Effector memory CD4-positive, alpha-beta T cell (primary cell): ENCODE measurements at places on chromosomes 12 and 14.

DNA sequence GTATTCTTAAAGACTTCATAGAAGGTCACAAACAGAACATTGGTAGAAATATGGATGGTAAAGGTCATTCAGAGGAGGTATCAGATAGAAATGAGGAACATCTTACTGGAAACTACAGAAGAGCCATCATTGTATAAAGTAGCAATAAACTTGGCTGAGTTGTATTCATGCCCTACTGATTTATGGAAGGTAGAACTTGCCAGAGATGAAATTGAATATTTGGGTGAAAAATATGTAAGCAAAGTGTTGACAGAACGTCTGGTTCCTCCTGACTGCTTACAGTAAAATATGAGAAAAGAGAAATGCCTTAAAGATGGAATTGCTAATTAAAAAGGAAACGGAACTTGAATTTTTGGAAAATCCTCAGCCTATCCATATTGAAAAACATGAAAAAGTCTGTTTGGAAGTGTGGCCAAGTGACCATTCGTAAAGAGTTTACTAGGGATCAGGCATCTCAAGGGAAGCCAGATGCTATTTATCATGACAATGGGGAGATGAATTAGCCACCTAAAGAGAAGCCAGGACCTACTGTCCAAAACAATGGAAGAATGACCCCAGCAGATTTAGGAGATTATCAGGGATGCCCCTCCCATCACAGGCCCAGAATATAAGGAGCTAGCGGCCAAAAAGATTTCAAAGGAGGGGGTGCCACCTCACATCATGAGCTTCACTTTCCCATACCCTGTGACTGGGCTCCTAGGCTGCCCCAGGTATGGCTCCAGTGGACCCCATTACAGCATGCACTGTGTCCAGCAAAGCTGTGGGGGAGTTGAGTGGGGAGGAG, 189.3 kb downstream of the ITPR2 start:
- no peak for DNase-seq

DNA sequence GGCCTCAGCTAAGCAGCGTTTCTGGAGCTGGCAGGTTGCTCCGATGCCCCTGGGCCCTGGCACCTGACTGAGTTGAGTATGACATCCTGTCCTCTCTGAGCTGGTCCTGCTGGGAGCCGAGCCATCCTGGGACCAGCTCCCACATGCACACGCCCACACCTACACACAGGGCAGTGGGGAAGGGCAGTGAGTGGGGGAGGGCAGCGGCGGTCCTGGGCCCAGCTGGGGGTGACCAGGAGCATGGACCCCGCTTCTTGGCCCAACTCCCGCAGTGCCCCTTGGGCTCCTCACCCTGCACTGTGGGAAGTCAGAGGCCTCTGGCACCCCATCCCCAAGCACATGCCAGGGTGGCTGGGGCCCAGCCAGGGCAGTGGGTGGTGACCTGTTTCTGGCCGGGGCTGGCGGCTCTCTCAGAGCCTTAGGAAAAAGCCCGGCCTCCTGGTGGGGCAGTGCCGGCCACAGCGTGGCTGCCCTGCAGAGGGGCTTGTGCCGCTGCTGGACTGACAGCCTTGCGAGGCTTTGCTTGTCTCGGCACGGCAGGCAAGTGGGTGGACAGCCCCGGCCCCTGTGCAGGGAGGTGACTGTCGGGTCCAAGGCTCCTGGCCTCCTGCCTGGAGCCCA, 5.9 kb upstream of the CRIP2 start:
- DNase-seq = no peak

DNA sequence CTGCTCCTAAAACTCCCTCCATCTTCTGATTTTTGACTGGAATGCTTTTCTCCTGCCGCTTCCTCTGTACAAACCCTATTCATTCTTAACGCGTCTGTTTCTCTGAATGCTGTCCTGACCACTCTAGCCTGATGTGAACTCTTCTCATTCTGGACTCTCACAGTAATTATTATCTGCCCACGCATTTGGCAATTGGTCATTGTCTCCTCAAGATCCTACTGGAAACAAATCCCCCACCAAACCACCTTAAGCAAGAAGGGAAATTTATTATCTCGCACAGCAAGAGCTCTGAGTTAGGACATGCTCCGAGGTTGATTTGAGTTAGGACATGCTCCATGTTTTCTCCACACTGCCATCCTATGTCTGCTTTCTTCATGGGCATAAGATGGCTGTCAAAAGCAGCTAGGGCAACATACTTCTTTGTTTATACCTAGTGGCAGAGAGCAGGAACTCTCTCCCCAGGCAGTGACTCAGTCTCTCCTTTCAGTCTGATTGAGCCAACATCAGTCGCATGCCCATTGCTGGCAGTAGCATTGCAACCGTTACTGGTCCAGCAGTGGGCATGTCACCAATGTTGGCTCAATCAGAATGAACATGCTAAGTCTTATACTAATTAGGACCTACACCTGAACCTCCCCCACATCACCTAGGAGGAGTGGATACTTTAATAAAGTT, 102.2 kb downstream of the SSPN start:
- DNase-seq = no peak

GRCh38 chr14:93970965-93971634, 5.3 kb downstream of the ASB2 start:
- no peak for DNase-seq

DNA sequence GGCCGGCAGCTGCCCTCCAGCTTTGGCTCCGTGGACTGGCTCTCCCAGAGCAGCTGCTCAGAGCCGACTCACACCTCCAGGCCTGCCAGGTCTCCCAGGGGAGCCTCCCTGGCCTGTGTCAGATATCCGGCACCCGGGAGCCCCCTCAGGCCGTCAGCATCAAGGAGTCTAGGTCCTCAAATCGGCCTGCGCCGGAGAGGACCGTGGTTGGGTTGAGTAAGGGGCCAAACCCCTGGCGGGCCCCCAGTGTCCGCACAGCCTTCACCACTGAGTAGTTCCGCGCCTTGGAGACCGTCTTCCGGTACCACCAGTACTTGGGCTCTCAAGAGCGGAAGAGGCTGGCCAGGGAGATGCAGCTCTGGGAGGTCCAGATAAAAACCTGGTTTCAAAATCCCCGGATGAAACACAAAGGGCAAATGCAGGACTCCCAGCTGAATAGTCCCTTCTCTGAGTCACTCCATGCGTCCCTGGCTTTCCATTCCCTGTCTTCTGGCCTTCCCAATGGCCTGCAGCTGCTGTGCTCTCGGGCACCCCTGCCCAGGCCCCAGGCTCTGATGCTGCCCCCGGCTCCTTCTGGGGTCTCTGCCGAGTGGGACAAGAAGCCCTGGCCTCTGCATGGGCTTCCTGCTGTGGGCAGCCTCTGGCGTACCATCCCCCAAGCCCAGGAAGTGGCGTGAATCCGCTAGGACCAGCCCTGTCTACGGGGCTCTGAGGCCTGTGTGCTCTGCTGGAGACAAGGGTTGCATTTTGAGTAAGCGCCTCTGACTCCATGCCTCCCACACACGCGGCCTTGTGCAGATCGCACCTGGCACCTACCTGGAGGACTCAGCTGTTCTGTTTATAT, 245.1 kb upstream of the ATXN7L3B start:
- DNase-seq = no peak
